ENCODE measurements at places on chromosomes 1 and 21. TPM values are rescaled to one million over a fixed set of nuclear protein-coding genes. Genes with fewer than 3 reads are reported as not detected.

Gene MX1
- 12.4 TPM for total RNA-seq

Gene SLC50A1
- 30.0 TPM for total RNA-seq

Gene CCDC185
- not detected for total RNA-seq

Gene OR2T33
- total RNA-seq = not detected

Gene CZIB
- total RNA-seq = 12.1 TPM

Gene IQGAP3
- total RNA-seq = 0.32 TPM

GRCh38 chr1:110285316-110285715 is 53.9 kb upstream of the RBM15 start:
- no peaks in the 10 kb centered on the region for H3K36me3 ChIP-seq
- H3K27me3 ChIP-seq = no peaks in the 10 kb centered on the region
- H3K4me1 ChIP-seq = no peaks in the 10 kb centered on the region
- no peak overlapping the region for H3K27ac ChIP-seq
- H3K4me3 ChIP-seq = no peak overlapping the region

DNA sequence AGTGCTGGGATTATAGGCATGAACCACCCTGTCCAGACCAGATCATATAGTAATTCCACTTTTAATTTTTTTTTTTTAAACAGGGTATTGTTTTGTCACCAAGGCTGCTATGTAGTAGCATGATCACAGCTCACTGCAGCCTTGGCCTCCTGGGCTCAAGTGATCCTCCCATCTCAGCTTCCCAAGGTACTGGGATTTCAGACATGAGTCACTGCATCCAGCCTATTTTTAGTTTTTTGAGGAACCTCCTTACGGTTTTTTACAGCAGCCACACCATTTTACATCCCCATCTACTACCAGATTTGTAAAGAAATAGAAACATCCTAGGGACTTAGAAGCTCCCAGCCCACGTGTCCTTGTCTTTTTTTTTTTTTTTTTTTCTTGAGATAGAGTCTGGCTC is 24.0 kb downstream of the L1TD1 start:
- no peak overlapping the region for H3K27ac ChIP-seq
- H3K4me3 ChIP-seq = no peak overlapping the region
- no peaks in the 10 kb centered on the region for H3K27me3 ChIP-seq
- no peaks in the 10 kb centered on the region for H3K4me1 ChIP-seq
- H3K36me3 ChIP-seq = no peaks in the 10 kb centered on the region
- no peak for DNase-seq

- no peak overlapping the region for H3K27ac ChIP-seq
- H3K4me1 ChIP-seq = no peaks in the 10 kb centered on the region
- no peak overlapping the region for H3K4me3 ChIP-seq
- no peaks in the 10 kb centered on the region for H3K27me3 ChIP-seq
Observed at GRCh38 chr1:239792157-239792556, 299.5 kb upstream of the FMN2 start.

DNA sequence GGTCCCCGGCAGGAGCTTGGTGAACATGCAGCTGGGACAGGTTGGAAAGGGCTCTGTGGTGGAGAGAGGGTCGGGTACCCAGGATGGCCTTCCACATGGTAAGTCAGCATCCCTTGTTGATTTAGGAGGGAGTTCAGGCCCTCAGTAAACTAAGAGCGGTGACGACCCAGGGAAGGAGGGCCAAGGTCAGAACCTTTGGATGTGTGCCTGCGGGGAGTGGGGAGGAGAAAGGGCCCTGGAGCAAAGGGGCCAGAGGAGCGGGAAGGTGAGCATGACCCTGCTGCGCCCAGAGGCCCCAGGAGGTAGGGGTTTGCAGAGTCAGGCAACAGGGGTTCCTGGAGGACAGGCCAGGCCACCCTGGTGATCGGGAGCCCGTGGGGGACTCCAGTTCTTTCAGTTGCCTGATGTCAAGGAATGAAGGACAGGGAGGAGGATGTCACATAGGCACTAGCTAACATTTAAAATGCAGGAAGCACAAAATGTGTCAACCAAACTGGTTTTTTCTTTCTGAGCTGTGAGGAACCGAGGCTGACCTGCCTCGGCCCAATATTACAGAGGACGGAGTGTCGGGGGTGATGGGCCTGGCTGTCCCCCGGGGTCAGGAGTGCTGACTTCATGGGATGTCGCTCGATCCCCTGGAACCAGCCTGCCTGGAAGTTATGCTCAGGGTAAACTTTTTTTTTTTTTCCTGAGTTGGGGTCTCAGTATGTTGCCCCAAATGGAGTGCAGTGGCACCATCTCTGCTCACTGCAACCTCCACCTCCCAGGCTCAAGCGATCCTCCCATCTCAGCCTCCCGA is 117.4 kb upstream of the SLC45A1 start:
- H3K27ac ChIP-seq = no peak overlapping the region
- no peaks in the 10 kb centered on the region for H3K36me3 ChIP-seq
- DNase-seq = no peak
- H3K27me3 ChIP-seq = no peaks in the 10 kb centered on the region

DNA sequence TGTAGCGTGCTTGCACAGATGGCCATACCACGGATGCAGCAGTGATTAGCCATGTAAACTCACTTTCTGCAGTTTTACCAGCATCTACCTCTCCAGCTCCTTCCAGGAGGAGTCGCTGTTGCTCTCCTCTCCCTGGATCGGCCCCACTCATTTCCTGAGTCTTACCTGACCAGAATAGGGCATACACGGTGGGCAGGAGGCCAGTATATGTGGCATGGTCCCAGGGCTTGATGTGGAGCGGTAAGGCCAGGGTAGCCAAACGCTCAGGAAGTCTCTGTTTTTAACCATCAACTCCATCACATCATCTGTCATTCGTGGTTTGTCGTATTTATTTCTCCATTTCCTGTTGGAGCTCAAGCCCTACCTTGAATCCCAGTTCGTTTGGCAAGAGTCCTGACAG is 163.4 kb upstream of the USP24 start:
- H3K4me1 ChIP-seq = no peaks in the 10 kb centered on the region
- H3K27ac ChIP-seq = no peak overlapping the region
- no peaks in the 10 kb centered on the region for H3K36me3 ChIP-seq
- no peaks in the 10 kb centered on the region for H3K27me3 ChIP-seq

- DNase-seq = no peak
- no peaks in the 10 kb centered on the region for H3K27me3 ChIP-seq
- H3K4me1 ChIP-seq = peaks cover 5% of the 10 kb centered on the region
Observed at GRCh38 chr1:12502336-12503109, 115.5 kb downstream of the DHRS3 start.

GRCh38 chr21:32991361-32991760 is 34.4 kb upstream of the OLIG2 start:
- H3K4me3 ChIP-seq = no peak overlapping the region
- no peaks in the 10 kb centered on the region for H3K4me1 ChIP-seq
- DNase-seq = no peak
- no peak overlapping the region for H3K27ac ChIP-seq

- no peak for DNase-seq
- H3K27ac ChIP-seq = no peak overlapping the region
- no peak overlapping the region for H3K4me3 ChIP-seq
- H3K4me1 ChIP-seq = no peaks in the 10 kb centered on the region
- no peaks in the 10 kb centered on the region for H3K36me3 ChIP-seq
Observed at GRCh38 chr1:88519156-88519555, 164.9 kb upstream of the PKN2 start.

DNA sequence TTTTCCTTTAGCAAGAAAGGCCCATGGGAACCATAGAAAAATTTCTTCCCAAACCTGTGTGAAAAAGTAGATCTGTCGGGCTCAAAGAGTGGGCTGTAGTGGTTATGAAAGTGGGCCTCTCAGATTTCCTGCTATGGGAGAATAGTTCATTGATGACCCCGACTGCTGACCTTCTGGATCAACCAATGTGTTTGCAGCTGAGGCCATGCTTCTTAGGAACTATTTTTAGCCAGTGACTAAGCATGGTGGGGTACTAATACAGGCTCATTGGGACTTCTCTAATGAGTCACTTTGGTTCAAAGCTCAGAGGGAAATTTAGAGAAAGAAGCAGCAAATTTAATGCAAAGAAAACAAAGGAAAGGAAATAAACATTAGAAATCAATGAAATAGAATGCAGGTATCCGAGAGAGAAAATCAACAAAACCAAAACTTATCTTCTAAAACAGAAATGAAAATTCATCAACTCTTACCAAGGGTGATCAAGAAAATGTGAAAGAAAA is 12.6 kb upstream of the PSMA5 start:
- no peaks in the 10 kb centered on the region for H3K27me3 ChIP-seq
- no peaks in the 10 kb centered on the region for H3K4me1 ChIP-seq
- H3K4me3 ChIP-seq = no peak overlapping the region

- DNase-seq = no peak
- no peak overlapping the region for H3K4me3 ChIP-seq
- H3K36me3 ChIP-seq = no peaks in the 10 kb centered on the region
- no peak overlapping the region for H3K27ac ChIP-seq
- H3K4me1 ChIP-seq = no peaks in the 10 kb centered on the region
Observed at GRCh38 chr1:103948526-103948925, 198.8 kb downstream of the AMY1C start.

- H3K4me1 ChIP-seq = no peaks in the 10 kb centered on the region
- H3K27ac ChIP-seq = no peak overlapping the region
- DNase-seq = no peak
- H3K36me3 ChIP-seq = no peaks in the 10 kb centered on the region
- H3K4me3 ChIP-seq = no peak overlapping the region
Observed at GRCh38 chr21:17146426-17146825, 366.4 kb upstream of the CXADR start.

DNA sequence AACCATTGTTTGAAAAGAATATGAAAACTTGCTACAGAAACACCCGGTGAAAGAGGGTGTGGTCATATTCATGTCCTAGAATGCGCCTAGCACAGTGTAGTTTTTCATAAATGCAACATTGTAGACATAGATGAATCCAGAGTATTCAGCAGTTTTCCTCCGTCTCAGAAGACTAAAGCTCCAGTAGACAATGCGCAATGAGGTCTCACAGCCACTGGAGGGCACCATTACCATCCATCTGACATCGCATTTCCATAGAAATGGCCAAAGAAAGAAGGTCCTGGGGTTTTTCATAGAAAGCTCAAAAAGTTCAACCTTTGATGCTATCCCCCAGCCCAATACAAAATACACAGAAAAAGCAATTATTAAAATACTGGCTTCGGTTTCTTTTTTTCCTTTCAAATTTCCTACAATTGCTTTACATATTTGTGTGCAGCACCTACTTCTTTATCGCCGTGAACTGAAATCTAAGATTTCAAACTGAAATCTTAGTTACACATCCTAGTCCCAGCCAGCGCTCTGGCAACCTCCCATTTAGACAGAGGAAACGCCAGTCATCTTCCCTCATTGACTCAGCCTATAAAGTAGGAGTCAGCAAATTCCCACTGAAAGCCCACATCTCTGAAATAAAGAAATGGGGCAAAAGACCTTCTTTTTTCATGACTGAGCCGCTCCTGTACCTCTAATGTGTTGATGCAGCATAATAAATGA is 3.9 kb upstream of the CD58 start:
- no peaks in the 10 kb centered on the region for H3K4me1 ChIP-seq
- no peak overlapping the region for H3K27ac ChIP-seq
- H3K4me3 ChIP-seq = no peak overlapping the region
- no peaks in the 10 kb centered on the region for H3K36me3 ChIP-seq

- no peak overlapping the region for H3K27ac ChIP-seq
- H3K36me3 ChIP-seq = no peaks in the 10 kb centered on the region
- H3K27me3 ChIP-seq = no peaks in the 10 kb centered on the region
- no peak for DNase-seq
Observed at GRCh38 chr1:181712711-181713110, 229.4 kb downstream of the CACNA1E start.

DNA sequence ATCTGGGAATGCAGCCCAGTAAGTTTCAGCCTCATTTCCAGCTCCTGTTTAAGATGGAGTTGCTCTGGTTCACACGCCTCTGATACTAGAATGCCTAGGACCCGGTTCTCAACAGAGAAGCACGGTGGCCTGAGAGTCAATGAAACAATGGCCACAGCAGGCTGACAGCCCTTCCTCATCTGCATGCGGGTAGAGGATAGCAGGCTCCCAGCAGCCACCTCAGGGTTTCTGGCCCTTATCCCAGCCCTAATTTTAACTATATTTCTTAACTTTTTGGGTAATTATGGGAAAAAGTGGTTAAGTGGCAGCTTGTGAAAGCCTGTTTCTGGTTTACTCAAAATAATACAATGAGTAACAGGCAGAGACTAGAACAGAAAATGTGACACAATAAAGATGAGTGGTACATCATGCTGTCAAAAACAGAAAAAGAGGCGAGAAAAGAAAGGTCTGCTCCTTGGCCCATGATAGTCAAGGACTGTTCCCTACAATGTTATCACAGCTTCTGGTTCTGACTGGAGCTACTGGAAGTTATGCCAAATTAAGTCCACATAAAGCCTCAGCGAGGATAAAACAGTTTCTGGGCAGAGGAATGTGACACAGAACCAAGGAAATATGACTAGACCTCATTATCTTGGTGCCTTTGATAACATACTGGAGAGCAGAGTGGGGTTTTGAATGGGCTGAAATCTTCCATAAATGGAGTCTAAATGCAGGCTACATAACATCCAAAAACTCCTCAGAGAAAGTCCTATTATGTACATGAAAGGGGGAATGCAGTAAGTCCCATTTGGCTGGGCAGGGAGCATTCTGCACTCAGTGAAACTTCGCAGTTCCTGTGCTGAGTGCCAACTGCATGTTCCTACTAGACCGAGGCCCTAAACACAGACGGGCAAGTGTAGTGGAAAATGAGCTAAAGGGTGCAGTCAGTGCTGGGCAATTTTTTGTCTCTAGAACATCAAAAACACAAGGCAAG is 92.1 kb downstream of the NIBAN1 start:
- no peak for DNase-seq
- H3K27ac ChIP-seq = no peak overlapping the region
- H3K4me1 ChIP-seq = peaks cover 19% of the 10 kb centered on the region
- H3K36me3 ChIP-seq = no peaks in the 10 kb centered on the region

GRCh38 chr1:214550013-214550856 is 1.2 kb downstream of the PTPN14 start:
- peak overlapping the region; percentile 97 for H3K27ac ChIP-seq
- H3K36me3 ChIP-seq = no peaks in the 10 kb centered on the region
- H3K4me3 ChIP-seq = peak overlapping the region; percentile 68
- no peaks in the 10 kb centered on the region for H3K27me3 ChIP-seq

- H3K27me3 ChIP-seq = no peaks in the 10 kb centered on the region
- no peaks in the 10 kb centered on the region for H3K4me1 ChIP-seq
- no peak overlapping the region for H3K4me3 ChIP-seq
- no peaks in the 10 kb centered on the region for H3K36me3 ChIP-seq
Observed at GRCh38 chr1:11858968-11859871, 475 bp upstream of the NPPB start.

- H3K4me1 ChIP-seq = peaks cover 4% of the 10 kb centered on the region
- no peak overlapping the region for H3K4me3 ChIP-seq
- no peak overlapping the region for H3K27ac ChIP-seq
- H3K27me3 ChIP-seq = peaks cover 27% of the 10 kb centered on the region
Observed at GRCh38 chr1:156419854-156420204, 50.8 kb downstream of the RHBG start.

DNA sequence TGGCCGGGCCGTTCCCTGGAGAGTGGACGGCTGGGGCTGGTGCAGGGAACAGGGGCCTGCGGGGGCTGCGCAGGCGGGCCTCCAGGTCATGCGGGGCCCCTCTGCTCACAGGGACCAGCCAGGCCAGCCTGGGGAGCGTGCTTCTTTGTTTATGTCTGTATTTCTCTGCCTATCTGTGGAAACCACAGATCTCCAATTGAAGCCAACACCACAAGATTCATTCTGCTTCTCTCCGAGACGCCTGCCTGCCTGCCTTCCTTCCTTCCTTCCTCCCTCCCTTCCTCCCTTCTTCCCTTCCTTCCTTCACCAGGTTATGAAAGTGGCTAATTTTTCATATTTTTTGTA is 39.9 kb upstream of the HMGN1 start:
- H3K36me3 ChIP-seq = peaks cover 22% of the 10 kb centered on the region
- peaks cover 11% of the 10 kb centered on the region for H3K4me1 ChIP-seq
- DNase-seq = no peak
- H3K27ac ChIP-seq = no peak overlapping the region
- H3K4me3 ChIP-seq = peak overlapping the region; percentile 50
- no peaks in the 10 kb centered on the region for H3K27me3 ChIP-seq

All from pancreas (tissue), 10 donors.